Colonic mucosa (tissue), 4 donors: ENCODE measurements at places on chromosomes 16 and 17. TPM values are rescaled to one million over a fixed set of nuclear protein-coding genes. Genes with fewer than 3 reads are reported as not detected.

MTHFSD gene
- total RNA-seq = 23.7 TPM

TP53TG3B gene
- not detected for total RNA-seq

CENPN gene
- total RNA-seq = 28.7 TPM

SLC13A2 gene
- total RNA-seq = 40.5 TPM

CD300LF gene
- 1.1 TPM for total RNA-seq
